Activated gamma-delta T cell treated with anti-CD3 and anti-CD28 coated beads, Interleukin-2, amount 50 U/mL, for 16 hours (primary cell): ENCODE measurements at places on chromosomes 4 and X.

DNA sequence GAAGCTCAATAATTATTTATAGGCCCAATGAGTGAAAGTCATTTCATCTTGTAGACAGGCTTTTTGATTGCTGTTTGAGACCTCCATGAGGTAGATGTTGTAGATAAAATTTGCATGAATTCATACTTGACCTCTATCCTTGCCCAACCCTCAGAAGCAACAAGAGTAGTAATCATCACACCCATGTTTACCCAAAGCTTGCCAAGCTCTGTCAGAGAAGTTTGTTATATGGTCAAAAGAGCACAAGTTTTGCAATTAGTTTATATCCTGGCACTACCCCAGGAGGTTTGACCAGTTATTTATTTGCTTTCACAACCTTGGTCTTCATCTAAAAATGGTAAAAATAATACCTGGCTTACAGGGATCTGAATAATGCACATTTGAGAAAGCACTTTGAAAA lies 20.7 kb downstream of the ADH7 start:
- DNase-seq: no peak

- no peak for DNase-seq
These were observed 12.5 kb upstream of the MAB21L2 start for GRCh38 chr4:150569384-150569987.

DNA sequence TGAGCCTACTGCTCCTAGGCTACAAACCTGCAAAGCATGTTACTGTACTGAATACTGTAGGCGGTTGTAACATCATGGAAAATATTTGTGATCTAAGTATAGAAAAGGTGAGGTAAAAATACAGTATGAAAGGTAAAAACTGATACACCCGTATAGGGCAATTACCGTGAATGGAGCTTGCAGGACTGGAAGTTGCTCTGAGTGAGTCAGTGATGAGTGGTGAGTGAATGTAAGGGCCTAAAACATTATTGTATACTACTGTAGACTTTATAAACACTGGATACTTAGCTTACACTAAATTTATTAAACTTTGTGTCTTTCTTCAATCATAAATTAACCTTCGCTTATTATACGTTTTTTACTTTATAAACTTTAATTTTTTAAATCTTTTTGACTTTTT lies 3.7 kb downstream of the KIF4A start:
- DNase-seq: no peak

- DNase-seq: no peak
These were observed 14.4 kb upstream of the ZNF41 start for GRCh38 chrX:47497271-47497888.

GRCh38 chr4:145828802-145829485 lies 109.7 kb downstream of the ZNF827 start:
- no peak for DNase-seq

DNA sequence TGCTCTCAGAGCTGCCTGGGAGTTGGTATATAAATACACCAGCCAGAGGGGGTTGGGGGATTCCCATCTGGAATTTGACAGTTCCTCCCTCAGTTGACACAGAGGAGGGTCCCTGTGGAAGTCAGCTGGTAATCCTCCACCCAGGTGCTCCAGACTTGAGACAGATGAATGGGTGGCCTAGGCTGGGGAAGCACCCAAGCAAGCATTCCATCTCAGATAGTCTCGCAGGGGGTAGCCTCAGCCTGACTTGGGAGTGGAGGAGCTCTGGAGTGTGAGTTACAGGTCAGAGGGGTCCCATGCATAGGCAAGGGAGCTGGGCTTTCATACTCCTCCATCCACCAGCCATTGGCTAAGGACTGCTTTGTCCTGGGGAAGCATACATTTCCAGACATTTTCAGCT lies 229.3 kb upstream of the BCOR start:
- no peak for DNase-seq

- DNase-seq: no peak
These were observed 77.7 kb downstream of the CC2D2A start for GRCh38 chr4:15547392-15547791.

- DNase-seq: no peak
These were observed 14.8 kb downstream of the RPL34 start for GRCh38 chr4:108635070-108635655.

DNA sequence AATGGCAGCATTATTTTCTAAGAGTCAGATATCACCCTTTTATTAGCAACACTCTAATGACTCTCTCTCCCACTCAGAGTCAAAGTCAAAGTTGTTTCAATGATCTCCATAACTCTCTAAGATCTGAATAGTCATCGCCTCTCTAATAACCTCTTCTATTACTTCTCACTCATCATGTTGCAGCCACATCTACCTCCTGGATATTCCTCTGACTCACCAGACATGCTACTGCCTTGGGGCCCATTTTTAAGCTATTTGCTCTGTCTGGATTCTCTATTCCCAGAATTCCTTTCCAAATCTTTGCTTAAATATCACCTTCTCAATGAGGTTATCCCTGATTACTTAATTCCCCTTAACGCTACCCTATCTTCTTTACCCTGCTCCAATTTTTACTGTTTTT lies 391.8 kb upstream of the MAGEB16 start:
- DNase-seq: no peak

DNA sequence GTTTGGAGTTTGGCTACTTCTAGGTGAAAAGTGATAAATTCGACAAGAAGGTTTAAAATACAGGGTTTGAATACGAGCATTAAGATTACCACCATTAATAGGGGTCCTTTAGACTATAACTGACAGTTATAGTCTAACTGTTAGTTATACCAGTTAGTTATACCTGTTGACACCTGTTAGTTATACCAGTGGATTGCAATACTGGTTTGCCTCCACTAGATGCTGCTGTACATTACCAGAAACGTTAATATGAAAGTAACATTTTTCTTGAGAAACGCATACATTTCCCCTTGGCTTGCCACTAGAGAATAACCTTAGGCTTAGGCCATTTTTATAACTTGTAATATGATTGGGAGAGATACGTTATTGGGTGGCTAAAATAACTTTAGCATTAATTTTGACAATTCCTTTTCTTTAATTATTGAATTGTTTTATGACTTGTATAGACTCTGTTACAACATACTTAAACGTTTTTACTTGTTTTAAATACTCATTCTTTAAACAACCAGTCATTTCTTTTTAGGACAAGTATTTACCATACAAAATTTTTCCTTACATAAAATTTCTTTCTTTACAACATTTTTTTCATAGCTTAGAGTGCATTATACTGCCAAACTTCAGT lies 911.2 kb downstream of the FSTL5 start:
- DNase-seq: no peak

DNA sequence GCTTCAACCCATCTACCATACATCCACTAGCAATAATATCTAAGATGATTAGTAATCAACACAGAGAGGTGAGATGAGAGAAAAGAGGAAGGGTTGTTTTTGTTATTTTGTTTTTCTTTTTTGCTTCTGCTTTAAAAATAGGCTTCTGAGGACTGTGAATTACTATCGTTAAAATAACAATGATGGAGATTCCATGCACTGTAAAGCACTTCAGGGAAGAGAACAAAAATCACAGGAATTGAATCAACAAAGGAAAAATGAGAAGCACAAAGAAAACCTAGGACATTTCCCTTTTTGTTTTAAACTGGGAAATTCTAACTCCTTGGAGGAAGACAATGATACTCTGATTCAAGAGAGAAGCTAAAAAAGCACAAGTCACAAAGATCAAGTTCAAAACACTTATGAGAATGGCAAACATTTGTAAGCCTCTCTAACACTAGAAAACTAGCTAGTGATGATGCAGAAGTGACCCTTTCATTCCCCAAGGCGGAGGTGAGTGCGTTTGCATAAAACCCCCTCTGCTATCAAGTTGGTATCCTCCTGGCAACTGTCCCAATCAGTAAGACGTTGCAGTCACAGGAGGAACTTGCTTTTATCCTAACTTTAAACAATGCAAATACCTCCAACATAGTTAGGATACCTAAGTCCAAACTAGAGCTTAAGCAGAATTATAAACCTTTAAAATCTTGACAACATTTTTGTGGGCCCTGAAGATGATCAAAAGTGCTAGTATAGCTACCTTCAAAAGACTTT lies 308.5 kb downstream of the CAMK2D start:
- DNase-seq: no peak
